ENCODE measurements at places on chromosomes 2 and 18. TPM values are rescaled to one million over a fixed set of nuclear protein-coding genes. Genes with fewer than 3 reads are reported as not detected.

Gene DHRS9
- total RNA-seq, result not detected

Gene SSB
- total RNA-seq, result 105 TPM

Gene FANCL
- total RNA-seq, result 28.0 TPM

Gene FAM161A
- total RNA-seq, result 2.2 TPM

Gene TANC1
- total RNA-seq, result 0.56 TPM

Gene SLC40A1
- 0.10 TPM for total RNA-seq

DNA sequence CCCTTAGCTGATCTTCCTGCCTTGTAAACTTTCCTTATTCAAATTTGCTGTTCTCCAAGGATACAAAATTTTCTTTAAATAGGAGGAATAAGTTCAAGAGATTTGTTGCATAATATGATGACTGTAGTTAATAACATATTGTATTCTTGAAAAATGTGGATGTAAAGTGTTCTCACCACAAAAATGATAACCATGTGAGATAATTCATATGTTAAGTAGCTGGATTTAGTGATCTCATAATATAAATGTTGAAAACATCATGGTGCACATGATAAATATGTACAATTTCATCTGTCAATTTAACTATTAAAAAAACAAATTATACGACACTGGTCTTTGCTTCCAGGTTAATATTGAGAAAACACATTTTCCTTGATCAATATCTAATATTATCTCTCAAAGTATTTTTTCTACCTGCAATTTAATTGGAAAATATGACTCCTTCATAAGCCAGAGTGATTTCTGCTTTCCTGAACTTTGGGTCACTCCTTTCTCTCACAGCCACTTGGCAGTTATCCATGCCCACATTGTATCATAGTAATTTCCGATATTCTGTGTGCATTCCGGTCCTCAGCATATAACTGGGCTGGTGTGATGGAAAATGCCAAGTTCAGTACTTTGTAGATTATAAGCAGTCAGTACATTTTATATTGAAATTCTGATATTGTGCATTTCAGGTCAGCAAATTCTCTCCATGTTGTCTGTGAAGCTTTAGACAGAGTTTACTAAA is 152.6 kb downstream of the GULP1 start:
- no peak for DNase-seq

DNA sequence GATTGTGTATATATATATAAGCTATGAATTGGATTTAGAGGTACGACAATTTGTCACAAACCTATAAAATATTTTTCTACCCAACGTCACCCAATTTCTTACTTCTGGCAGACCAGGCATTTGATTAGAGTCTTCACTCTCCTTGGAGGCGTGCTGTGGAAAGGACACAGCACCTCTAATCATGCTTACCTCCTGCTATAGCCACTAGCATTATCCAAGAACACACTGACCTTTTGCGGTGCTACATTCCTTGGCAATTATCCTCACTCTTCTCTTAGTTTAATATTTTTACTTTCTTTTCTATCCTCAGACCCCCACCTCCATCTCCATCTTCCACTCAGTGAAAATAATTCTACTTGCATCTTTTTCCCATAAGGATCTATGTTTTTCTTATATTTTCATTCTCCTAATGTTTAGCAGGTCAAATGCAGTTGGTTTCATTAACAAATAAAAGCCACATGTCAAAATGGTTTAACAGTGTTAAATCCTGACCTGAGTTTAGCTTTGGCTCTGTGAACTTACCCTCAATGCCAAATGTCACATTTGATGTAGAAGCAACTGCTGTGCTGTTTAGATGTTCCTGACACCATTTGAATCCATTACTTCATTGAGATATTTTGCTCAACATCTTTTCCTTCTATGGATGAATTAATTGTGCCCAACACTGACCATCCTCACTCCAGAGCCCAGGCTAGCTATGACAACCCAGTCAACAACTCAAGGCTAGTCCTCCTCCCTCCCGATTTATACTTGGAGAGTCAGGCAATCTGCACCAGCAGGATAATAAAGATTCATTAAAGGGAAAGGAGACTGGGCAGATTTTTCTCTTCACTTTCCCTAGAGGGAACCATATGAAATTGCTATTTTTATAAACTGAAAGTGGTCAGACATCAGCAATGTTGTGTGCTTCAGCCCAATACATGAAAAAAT is 240.5 kb downstream of the MREG start:
- no peak for DNase-seq

DNA sequence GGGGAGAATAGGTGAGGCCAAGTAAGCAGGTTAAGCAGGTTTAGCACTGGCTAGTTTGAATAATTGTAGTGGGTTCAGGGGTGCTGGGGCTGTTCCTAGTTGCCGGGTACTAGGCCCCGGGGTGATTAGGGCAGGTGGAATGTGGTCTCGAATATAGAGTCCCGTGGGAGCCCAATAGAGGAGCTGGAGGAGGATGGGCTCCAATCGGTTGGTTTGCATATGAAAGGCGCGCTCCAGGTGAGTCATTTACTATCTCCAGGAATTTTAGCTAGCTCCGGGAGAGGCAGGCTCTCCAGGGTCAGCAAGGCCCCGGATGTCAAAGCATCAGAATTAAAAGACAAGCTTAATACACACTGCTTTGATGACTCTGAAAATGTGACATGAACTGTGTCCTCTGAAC is 304.0 kb downstream of the ZNF521 start:
- DNase-seq, result no peak

- DNase-seq, result no peak
These were observed 334.5 kb downstream of the ARHGAP15 start for GRCh38 chr2:143463719-143464118.

DNA sequence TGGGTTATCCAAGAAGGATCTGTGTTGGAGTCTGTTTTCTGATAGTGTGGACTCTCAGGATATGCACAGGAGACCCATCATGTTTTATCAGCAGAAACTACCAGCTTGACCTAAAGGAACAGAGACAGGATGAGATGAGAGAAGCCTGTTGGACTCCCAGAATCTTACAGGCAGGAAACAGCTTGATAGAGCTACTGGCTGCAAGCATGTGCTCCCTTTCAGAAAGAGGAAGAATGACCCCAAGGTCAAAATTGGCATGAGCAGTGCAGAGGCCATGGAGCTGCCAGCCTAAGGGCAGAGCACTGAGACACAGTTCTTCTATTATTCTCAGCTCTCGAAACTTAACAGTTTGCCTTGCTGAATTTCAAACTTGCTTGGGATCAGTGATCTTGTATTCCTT is 135.2 kb upstream of the NFATC1 start:
- DNase-seq, result no peak

DNA sequence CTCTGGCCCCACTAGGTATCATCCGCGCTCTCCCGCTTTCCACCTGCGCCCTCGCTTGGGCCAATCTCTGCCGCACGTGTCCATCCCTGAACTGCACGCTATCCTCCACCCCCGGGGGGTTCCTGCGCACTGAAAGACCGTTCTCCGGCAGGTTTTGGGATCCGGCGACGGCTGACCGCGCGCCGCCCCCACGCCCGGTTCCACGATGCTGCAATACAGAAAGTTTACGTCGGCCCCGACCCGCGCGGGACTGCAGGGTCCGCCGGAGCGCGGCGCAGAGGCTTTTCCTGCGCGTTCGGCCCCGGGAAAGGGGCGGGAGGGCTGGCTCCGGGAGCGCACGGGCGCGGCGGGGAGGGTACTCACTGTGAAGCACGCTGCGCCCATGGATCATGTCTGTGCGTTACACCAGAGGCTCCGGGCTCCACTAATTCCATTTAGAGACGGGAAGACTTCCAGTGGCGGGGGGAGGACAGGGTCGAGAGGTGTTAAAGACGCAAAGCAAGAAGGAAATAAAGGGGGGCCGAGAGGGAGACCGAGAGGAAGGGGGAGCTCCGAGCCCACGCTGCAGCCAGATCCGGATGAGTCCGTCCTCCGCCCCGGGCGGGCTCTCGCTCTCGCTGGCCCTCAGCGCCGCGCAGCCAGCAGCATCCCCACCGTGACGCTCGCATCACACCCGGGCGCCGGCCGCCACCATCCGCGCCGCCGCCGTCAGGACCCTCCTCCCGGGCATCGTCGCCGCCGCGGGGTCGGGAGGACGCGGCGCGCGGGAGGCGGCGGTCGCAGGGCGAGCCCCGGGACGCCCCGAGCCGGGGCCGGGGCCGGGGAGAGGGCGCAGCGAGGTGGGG is 664 bp downstream of the NETO1 start:
- no peak for DNase-seq

DNA sequence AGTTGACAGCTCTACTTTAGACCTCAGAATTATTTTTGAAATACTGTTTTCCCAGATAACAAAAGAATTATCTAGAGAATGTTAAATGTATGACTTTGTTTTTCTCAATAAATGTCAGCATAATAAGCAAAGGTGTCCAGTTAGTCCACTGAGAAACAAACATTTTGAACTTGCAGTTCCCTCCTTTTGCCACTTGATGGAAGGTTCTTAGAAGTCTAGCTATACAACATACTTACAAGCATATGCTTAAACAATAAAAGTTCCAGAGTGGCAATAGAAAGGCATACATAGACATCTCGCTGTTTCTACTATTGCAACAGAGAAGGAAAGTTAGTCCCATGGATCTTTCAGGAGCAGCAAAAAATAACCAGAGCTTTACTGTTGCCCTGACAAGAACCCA is 11.8 kb downstream of the NDUFA10 start:
- DNase-seq, result no peak

DNA sequence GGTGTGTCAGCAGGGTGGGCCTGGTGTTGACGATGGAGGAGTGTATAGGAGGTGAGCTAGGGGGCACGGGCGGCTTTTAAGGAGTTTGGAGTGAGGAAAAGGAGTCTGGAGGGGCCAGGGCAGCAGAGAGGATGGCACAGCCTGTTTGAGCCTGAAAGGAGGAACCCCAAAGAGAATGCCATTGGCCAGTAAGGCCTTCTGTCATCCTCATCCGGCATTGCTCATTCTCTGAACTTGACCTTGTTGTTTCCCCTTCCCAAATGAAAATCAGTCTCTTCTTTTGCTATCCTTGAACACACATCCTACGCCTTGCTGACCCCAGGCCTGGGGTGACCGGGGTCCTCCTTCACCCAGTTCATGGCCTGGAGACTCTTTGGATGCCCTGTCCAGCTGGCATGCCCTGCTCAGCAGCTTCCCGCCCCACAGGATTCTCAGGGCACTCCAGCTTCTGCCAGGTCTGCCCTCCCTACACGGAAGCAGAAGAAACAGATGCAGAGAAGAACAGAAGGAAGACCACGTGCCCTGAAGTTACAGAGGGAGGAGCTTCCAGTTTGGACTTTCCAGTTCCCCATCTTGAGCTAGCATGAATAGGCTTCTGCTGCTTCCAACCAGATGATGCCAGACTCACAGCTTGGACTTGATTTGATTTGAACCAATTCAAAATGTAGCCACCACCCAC is 20.5 kb upstream of the KIF3C start:
- no peak for DNase-seq

DNA sequence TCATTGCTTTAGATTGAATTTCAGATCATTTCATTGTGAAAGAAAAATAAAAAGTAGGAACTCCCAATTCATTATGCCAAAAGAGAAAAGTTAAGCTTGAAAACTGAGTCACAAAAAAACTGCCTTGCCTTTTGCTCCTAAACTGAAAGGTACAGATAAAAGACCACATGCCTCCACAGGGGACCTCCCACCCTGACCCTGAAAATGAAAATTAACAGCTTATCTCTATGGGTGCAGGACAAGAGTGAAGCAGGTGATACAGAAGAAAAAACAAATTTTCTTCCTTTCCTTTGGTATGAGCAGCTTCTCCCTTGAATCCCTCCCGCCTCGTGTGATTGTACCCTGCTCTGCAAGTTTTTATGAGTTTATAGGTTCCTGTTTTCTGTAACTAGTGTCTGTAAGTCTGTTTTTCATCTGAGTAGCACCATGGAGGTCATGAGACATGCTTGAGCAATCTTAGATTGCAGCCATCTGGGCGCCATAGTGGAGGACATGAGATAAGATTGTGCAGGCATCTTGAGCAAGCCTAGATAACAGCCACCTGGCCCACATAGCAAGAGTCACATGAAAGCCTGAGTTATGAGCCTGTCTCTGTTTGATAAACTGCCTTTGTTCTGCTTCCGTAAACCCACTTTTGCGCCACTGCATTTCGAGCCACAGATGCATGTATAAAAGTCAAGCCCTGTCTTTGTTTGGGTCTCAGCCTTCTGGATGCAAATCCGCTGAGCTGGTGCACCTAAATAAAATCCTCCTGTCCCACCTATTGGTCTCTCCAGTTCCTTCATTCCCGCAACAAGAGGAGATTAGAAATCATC is 56.2 kb upstream of the DYNC1I2 start:
- no peak for DNase-seq

- DNase-seq, result no peak
These were observed 632.1 kb downstream of the SOCS6 start for GRCh38 chr18:70920840-70921374.

GRCh38 chr2:233331536-233331935 is 22.8 kb upstream of the DGKD start:
- peak; percentile 85 for DNase-seq

DNA sequence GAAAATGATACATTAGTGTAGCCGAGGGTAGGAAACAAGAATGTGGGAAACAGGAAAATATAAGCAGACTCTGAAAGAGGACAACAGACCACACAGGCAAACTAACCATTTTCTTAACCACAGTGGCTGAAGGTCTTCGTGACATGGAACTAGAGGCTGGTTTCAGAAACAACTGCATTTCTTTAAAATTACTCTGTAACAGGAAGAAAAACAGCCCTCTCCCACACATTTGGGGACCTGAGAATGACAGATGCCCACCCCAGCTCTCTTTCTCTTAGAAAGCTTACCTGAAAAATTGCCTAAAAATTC is 13.8 kb upstream of the SLC25A52 start:
- no peak for DNase-seq

DNA sequence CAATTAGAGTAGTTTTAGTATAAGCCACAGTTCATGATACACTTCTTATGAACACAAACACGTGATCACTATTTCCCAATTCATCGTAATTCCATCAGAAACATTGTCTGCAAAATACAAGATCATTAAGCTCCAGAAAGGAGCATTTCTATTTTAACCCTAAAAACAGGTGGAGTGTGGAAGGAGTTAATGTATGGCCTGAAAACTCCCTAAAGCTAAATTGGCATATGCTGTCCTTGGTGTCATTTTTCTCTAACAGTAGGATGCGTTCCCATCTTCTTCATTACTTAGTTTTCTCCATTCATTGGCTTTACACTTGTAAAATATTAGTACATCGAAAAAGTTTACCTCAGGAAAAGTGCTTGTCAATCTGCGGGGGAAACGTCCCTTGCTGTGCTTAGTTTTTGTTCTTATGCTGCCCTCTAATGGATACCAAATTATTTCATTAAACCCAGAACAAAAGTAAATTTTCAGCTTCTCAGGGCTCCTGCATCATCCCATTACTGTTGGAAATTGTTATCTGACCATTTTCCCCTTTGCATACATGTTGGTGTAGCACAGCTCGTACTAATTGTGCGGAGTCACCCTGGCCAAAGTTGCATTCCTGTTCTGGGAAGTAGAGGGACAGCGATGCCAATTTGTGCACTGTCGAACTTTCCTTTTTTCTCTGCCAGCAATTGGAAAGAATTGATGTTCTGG is 153.4 kb downstream of the GPD2 start:
- no peak for DNase-seq

DNA sequence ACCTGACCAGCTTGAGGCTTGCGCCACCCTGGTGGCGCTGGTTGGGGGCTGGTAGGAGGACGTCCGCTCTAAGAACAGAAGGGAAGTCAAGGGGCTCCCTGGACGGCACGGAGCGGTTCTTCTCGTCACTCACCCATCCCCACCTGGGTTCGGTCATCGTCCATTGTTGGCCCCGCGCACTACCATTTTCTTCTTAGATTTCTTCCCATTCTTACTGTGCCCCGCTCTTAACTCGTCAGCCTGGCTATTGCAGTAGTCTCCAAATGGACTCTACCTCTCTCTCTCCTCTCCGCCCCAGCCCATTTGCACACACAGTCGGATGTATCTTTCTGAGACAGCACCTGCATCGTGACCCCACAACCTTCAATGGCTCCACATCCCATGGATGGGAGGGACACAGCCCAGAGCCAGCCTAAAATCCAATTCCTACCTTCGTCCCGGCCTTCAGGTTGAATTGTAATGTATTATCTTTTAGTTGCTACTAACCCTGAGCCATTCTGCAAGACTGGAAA is 814 bp upstream of the RAB1A start:
- no peak for DNase-seq

All from natural killer cell treated with Interleukin-12 subunit alpha and Interleukin-12 subunit beta and Interleukin-15 and Interleukin-18, amount 100 ng/mL, for 72 hours (primary cell).